ENCODE measurements at places on chromosomes 16 and 17.

DNA sequence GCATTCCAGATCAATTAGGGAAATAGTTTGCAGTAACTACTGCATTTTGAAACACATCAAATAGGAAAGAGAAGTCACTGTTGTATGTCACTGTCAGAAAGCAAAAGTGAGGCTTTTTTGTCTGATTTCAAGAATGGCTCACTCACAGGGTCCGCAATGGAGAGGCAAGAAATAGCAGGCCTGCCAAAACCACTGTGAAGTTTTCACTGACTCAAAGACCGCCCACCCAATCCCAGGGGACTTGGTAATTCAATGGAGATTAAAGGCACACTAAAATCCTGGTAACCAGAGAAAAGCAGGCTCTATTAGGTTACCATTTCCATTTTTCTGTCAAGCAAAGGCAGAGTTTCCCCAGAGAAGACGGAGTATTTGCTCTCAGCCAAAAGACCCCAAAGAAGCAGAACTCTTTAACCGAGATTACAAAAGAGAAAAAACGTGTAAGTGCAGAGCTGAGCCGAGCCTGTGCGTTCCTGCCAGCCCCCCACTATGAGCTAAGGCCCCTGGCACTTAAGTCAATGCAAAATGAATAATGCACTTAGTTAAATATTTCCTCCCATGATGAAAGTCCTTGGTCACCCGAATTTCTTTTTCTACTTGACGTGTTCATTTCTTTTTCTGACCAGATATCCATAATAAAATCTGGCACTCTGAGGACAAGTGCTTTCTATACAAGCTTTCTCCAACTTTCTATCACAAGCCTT lies 57.0 kb downstream of the FOXL1 start:
- no peak for DNase-seq

- no peak for DNase-seq
Observed at GRCh38 chr17:28485049-28485448, 11.6 kb downstream of the SLC13A2 start.

DNA sequence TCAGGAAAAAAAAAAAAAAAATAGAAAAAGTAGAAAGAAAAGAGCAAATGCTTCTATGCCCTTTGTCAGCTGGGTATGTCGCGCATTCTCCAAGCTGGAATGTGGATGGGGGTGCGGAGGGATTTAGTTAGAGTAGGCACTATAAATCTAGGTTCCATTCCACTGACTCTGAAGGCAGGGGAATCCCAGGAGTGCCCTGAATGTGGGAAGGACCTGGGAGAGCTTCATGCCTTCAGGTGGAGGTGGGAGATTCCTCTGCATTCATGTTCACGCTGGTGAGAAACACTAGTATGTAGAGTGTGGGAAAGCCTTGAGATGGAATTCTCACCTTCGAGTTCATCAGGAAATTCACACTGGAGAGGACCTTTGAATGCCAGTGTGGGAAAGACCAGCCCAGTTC lies 12.4 kb downstream of the ZNF232 start:
- peak; percentile 9 for DNase-seq

DNA sequence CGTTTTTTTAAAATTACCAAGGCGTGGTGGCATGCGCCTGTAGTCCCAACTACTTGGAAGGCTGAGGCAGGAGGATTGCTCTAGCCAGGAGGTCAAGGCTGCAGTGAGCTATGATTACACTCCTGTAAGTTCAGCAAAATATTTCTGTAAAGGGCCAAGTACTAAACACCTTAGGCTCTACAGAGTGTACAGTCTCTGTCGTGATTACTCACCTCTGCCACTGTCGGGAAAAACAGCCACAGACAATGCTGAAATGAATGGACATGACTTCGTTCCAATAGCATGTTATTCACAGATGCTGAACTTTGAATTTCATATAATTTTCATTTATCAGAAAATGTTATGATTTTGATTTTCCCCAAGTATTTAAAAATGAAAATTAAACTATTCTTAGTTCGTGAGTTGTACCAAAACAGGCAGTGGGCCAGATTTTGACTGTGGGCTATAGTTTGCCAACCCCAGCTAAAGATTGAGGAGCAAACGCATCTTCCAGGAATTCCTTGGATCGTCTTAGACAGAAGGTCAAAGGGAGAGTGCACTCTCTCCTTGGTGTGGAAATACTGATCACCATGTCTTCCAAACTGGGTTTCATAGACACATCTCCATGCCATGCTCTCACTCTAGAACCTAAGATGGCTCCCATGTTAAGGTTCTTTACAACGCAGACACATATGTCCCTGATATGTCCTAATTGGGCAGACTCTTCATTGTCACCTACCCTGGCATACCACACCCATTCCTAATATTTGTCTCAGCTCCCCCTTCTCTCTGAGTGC lies 89.5 kb downstream of the MARF1 start:
- DNase-seq = no peak

GRCh38 chr17:21677911-21678310 lies 14.4 kb upstream of the KCNJ18 start:
- DNase-seq = no peak

DNA sequence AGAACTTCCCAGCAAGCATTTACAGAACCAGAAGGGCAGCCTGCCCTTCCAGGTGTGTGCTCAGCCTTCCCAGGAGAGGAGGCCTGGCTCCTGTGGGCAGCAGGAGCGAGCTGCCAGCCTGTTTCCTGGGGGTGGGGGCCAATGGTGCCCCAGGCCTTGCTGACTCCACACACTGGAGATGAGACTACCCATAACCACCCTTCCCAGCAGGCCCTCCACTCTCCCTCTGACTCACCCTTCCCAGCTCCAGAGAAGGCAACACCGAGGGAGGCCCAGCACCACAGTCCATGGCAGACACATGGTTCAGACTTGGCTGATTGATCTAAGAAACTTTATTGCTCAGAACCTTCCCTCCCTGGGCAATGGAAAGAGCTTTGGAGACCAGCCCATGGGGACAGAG lies 1.8 kb upstream of the PRSS53 start:
- DNase-seq = peak; percentile 63

All from kidney tubule cell (primary cell).